ENCODE measurements at places on chromosomes 16 and 17.

DNA sequence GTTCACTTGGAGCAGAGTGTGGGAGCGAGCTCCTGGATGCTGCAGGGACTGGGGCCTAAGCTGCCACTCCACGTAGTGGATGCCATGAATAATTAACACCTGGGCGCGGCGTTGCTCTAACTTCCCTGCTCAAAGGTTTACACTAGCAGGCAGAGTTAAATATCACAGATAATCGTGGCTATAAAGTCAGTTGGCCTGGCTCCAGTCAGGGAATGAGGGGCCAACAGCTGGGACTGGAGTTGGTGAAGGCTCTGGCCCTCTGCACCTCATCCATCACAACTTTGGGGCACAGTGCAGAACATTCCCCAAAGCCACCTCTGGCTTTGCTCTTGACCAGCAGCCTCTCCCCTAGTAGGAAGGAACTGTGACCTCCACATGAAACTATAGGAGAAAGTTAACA, 10.9 kb downstream of the HOXB4 start:
- no peak for DNase-seq

DNA sequence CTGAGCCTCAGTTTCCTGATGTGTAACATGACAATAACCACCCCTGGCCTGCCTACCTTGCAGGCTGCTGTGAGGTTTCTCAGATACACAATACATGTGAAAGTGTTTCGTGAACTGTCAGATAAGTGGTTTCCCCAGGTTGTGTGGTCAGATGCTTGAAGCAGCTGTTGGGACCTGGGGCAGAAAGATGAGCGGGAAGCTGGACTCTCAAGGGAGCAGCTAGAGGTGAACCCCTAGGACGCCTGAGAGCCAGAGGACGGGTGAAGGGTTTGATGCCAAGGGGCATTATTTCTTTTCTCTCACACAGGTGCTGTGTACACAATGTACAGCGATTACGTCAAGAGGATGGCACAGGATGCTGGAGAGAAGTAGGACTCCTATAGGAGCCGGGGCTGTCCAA, 2.3 kb downstream of the HIGD1B start:
- DNase-seq: no peak

DNA sequence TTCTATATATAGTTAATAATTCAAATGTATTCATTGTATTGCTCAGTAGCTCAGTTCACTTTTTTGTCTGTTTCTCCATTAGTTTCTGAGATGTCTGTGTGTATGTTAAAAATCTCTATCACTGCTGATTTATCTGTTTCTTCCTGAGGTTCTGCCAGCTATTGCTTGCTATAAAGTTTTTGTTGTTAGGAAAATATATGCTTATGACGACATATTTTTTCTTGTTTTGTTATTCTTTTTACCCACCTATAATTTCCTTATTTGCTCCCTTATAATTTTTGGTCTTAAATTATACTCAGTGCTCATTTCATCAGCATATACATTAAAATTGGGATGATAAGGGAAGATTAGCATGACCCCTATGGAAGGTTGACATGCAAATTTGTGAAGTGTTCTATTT, 200.6 kb downstream of the GSG1L start:
- DNase-seq: no peak

DNA sequence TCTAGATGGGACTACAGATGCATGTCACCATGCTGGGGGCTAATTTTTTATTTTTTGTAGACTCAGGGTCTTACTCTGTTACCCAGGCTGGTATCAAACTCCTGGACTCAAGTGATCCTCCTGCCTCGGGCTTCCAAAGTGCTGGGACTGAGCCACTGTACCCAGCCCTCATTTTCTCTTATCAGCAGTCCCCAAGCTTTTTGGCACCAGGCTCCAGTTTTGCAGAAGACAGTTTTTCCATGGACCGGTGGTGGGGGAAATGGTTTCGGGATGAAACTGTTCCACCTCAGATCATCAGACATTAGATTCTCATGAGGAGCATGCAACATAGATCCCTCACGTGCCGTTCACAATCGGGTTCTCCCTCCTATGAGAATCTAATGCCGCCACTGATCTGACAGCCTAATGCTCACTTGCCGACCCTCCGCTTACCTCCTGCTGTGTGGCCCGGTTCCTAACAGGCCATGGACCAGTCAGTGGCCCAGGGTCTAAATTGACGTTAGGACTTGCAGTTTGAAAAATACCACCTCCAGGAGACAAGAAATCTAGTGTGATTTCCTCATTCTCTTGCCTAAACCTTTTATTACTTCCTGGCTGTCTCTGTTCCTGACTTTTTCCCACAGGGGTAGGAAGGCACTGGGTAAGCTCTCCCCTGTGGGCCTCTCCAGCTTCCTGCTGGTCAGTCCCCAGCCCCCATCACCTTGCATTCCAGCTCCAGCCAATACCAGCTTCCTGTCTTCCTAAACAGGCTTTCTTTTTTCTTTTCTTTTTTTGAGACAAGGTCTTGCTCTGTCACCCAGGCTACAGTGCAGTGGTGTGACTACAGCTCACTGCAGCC, 9.3 kb upstream of the CNP start:
- DNase-seq: no peak

DNA sequence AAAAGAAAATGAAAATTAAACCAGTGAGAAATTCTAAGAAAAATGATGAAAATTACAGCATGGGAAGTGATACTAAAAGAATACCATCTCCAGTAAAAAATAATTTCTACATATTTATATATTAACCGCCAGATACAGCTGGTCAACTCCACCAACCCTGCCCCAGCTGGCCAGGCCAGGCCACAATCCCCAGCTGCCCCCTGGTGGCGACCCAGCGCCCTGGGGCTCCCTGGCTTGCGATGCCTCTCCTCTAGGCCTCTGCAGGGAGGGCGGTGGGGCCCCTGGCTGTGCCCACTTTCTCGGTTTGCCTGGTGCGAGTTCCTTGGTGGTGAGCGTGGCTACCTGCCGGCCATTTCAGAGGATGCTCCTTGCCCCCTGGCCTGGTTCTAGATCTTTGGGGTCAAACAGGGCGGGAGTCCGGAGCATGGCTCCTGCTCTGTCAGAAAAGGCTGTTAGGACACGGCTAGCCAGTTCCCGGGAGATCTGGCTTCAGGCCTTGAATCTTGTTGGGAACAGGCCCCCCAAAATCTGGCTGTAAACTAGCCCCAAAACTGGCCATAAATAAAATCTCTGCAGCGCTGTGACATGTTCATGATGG, 14.5 kb downstream of the GLIS2 start:
- peak; percentile 48 for DNase-seq

DNA sequence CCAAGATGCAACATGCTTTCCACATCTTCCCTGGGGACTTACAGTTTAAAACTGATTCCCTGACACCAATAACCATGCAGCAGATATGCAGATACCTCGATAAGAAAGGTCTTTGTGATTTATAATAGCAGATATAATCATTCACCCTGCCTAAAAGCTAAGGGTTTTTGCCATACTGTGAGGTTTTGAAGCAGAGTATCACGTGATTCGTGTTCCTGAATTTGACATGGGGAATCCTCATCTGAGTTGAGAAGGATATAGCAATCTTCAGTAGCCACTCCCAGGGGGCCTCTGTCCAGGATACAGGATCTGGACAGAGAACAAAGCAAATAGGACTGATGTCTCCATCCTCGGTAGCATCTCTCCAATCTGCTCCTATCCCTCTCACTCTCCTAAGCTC, 79.1 kb upstream of the SDK2 start:
- no peak for DNase-seq

DNA sequence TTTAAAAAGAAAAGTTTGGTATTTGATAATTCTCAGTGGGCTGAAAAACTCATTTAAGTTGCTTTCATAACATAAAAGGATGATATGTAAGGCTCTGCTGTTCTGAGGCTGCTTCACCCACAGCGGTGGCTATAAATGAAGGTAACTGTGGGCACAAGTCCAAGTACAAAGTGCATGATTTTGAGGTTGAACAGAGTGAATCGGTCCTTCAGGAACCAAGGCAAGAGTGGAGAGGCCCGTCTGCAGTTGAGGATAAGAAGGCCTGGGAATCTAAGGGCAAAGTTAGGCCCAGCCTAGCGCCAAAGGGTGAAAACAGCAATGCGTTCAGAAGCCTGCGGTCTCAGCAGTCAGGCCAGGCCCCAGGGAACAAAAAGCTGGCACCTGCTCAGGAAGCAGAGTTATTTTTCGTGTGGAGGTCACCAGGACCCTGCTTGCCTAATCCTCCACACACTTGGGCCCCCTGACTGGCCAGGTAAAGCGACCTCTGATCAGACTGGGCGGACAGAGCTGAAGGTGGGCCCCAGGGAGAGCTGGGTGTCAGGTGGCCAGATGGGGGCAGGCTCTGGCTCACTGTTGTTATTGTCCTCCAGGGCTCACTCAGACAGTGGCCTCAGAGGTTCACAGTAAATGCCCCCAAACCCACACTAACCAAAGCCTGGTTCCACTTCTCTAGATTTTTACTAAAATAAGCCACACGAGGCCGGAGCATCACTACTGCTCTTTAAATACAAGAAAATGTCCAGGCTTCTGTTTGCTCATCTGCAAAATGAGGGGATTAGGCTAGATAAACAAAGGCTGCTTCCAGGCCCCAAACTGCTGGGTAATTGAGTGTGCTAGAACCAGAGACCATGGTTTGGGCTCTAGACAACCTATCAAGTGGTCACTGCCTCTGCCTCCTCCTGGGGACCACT, 46.5 kb downstream of the TEX2 start:
- DNase-seq: no peak

DNA sequence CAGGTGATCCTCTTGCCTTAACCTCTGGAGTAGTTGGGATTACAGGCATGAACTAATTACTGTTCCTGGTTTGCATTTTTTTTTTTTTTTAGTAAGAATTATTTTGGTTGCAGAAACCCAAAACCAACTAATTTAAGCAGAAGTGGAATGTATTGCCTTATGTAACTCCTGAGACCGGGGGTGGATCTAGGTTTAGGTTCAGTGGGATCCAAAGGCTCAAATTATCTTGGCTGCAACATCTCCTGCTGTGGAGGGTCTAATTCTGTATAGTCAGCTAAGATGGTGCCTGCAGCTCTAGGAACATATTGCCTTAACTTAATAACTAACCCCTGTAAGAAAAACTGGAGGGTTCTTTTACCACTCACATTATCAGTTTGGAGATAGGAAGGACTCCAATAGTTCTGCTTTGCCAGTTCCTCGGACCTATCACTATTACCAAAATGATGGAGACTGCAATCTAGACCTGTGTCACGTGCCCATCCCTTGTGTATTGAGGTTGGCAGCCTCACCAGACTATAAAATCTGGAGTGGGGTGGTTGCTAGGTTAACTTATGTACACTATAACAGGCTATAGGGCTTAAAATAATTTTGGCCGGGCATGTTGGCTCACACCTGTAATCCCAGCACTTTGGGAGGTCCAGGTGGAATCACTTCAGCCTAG, 8.5 kb downstream of the SNTB2 start:
- no peak for DNase-seq

All from bone marrow (tissue), 2 donors.